Stomach (tissue), 19 donors: ENCODE measurements at places on chromosomes 7 and 10. TPM values are rescaled to one million over a fixed set of nuclear protein-coding genes. Genes with fewer than 3 reads are reported as not detected.

Gene ADAM12
- total RNA-seq: 3.5 TPM

Gene CCDC3
- 4.8 TPM for total RNA-seq

Gene NME8
- total RNA-seq: not detected

Gene GSDME
- total RNA-seq: 9.8 TPM

Gene HKDC1
- total RNA-seq: 0.29 TPM

Gene C7orf33
- not detected for total RNA-seq

Gene ADIRF
- total RNA-seq: 98.2 TPM

Gene CAMK1D
- 3.1 TPM for total RNA-seq

Gene HBP1
- 91.3 TPM for total RNA-seq

Gene C10orf95
- total RNA-seq: not detected

Gene VWC2
- total RNA-seq: 0.18 TPM
